Purkinje cell (primary cell): ENCODE measurements at places on chromosomes 12 and 14. TPM values are rescaled to one million over a fixed set of nuclear protein-coding genes. Genes with fewer than 3 reads are reported as not detected.

The GPR68 gene
- polyA plus RNA-seq = 0.57 and 0.87 TPM in 2 replicates

The LRIG3 gene
- polyA plus RNA-seq = 0.34 TPM in 1 of 2 replicates, not detected in the other

The RFX4 gene
- 5.7 and 7.2 TPM in 2 replicates for polyA plus RNA-seq

The LBHD2 gene
- 1.2 TPM in 1 of 2 replicates, not detected in the other for polyA plus RNA-seq

The P2RX7 gene
- 0.69 and 1.5 TPM in 2 replicates for polyA plus RNA-seq

The RD3L gene
- polyA plus RNA-seq = 3.6 and 6.3 TPM in 2 replicates

The PXN gene
- 0.21 and 0.66 TPM in 2 replicates for polyA plus RNA-seq

The KRT6C gene
- polyA plus RNA-seq = not detected in 2 replicates

The CLEC2A gene
- polyA plus RNA-seq = not detected in 2 replicates

The MYF6 gene
- not detected in 2 replicates for polyA plus RNA-seq

The TPH2 gene
- not detected in 2 replicates for polyA plus RNA-seq
